ENCODE measurements at places on chromosomes 2 and 18.

GRCh38 chr2:95348609-95349567 lies 51.7 kb downstream of the KCNIP3 start:
- DNase-seq = no peak

DNA sequence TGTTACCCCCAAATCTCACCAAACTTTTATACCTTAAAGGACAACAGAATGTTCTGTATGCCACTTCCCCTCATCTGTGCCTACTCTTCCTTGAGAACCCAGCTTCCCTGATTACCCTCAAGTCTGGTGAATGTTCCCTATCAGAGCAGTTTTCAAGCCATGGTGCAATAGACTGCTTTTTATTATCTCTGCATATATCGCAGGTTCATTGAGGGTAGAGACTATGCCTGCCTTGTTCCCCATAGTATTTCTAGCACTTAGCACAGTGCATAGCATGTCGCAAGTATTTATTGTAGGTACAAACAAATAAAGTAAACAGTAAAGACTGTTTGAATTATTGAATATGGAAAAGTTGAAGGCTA lies 146.6 kb downstream of the HAUS1 start:
- DNase-seq = no peak

GRCh38 chr2:230552181-230552580 lies 136.2 kb downstream of the SP100 start:
- no peak for DNase-seq

- no peak for DNase-seq
Measured at GRCh38 chr2:60318544-60318943, 234.9 kb downstream of the BCL11A start.

DNA sequence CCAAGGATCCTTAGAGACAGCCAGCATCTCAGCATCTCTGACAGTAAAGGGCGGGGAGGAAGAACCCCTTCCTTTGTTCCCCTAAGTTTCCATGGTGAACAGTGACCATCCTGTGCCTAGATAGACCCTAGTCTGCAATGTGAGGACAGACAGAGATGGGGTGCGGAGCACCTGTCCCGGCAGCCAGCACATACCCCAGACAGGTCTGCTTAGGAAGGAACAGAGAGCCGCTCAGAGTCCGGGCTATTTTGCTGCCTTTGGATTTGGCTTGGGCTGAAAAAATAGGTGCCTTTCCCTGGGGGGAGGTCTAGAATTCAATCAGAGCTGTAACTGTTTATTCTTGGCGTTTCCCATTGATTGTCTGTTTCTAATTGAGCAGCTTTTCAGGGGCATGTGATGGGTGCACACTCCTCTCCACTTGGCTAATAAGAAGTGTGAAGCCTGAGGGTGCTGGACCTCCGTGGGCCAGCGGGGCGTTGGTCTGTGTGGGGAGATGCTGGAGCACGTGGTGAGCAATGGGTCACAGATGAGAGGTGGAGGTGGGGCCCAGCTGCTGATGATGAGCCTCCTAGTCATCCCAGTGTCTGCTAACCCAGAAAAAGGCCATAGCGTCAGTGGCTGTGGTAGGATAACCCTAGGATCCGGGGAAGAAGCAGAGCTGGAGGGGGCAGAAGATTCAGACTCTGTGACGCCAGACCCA lies 236.8 kb downstream of the SEPTIN10 start:
- no peak for DNase-seq

GRCh38 chr2:30910686-30911085 lies 103.4 kb upstream of the CAPN13 start:
- no peak for DNase-seq

- DNase-seq = no peak
Measured at GRCh38 chr2:164979113-164979512, 23.8 kb upstream of the SLC38A11 start.

- no peak for DNase-seq
Measured at GRCh38 chr2:36002941-36003340, 352.6 kb upstream of the CRIM1 start.

GRCh38 chr18:5625076-5625475 lies 81.3 kb upstream of the EPB41L3 start:
- DNase-seq = no peak

- no peak for DNase-seq
Measured at GRCh38 chr2:1660656-1661640, 83.4 kb downstream of the PXDN start.

DNA sequence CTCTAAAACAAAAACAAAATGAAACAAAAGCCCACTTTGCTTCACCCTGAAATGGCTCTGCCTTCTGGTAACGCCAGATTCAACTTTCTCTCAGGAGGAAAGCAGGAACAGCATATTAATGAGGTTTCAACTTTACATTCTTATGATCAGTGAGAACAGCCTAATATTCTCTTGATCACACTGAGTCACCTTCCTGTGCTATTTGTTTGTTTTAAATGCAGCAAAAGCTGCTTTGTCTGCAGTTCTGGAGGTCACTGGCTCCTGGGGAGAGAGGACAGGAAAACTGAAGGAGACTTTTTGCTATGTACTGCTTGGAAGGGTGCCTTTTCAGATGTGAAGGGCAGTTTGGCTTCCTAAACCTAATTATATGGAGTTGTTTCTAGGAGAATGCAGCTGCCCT lies 48.1 kb downstream of the MAIP1 start:
- no peak for DNase-seq
